Activated CD4-positive, alpha-beta T cell treated with anti-CD3 and anti-CD28 coated beads for 48 hours (primary cell): ENCODE measurements at places on chromosomes 12 and 14.

- DNase-seq = no peak
Measured at GRCh38 chr14:101109347-101109638, 205.8 kb upstream of the RTL1 start.

- no peak for DNase-seq
Measured at GRCh38 chr12:105060715-105061378, 23.4 kb downstream of the ALDH1L2 start.

DNA sequence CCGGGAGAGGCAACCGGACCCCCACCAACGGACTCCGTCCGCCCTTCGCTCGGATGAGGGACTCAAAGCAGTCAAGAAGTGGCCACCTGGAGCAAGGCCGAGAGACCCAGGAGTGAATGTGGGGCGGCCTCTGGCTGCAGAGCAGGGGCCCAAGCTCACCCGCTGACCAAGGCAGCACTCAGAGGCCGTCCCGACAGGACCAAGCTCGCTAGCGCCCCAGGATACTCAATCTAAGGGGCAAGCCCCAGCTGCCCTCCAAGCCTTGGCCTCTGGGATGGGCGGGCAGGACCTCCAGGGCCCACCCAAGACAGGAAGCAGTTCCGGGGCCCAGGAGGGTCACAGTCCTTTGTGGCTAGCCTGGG lies 936 bp downstream of the AKT1 start:
- no peak for DNase-seq

GRCh38 chr14:23443881-23444280 lies 8.4 kb upstream of the MYH7 start:
- DNase-seq = no peak

DNA sequence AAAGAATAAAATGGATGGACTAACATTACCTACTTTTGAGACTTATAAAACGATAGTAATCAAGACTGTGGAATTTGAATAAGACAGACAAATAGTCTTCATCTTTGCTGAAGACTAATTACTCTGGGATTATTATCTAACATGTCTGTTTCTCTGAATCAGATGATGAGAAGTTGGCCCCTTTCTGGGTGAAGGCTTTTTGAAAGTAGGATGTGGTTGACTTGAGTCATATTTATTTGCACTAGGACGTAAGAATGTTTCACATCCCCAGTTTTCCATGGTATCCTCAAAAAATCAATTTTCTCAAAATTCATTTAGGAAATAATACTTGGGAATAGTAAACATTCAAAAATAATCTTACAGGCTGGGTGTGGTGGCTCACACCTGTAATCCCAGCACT lies 31.8 kb downstream of the PKP2 start:
- no peak for DNase-seq

DNA sequence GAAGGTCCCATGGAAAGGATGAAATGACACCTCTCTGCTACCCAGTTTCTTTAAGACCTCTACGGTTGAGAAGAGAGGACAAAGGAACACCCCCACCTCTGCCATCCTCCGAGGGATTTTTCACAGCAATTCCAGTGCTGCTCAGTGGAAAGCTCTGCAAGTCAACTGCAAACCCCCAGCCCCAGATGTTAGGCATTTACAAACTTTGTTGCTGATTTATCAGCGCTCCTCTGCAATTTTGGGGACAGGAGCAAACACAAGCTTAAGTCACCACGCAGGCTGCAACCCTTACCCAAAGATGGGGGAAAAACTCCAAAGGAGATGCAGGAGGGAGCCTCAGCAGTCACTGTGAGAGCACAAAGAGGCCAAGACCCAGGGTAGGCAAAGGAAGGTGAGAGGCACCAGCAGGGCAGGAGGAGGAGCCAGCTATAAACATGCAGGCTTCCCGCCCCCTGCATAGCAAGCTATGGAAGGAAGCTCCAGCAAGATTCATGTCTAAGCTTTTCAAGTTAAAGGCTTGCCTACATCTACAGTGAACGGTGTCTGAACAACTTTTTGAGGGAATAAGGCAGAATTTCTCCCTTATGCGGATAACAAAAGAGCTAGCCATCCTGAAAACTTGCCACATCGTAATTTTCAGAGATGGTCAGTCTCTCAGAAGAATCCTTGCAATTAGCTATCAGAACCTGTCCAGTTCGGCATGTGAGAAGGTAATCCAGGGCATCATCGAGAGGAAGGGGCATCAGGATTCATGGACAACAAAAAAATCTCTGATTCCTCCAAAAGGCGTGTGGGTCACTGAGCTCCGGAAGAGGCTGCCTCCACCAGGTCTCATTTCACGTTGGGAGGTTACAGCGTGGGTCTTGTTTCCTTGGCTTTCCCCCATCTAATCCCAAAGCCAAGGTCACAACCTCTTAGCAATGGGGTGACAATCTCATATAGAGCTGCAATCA lies 3.9 kb downstream of the CTDSP2 start:
- DNase-seq = peak; percentile 61

DNA sequence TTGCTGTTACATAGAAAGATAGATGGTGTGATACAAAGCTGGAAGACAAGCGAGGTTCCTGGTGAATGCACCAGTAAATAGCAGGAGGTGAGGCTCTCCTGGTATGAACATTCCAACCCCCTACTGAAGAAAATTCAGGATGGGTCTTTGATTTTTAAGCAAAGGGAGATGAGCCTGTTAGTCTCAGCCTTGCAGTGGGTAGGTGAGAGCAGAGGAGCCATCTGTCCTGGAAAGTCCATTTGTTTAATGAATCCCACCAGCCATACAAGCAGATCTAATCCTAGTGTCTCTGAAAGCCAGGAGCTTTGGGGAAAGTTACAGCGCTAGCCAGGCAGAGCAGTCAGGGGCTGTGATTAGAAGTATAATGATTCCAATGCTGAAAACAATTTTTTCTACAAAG lies 234.8 kb upstream of the FOXN3 start:
- DNase-seq = no peak

GRCh38 chr12:101915841-101916240 lies 38.5 kb downstream of the DRAM1 start:
- no peak for DNase-seq

- DNase-seq = no peak
Measured at GRCh38 chr14:68103853-68104252, 284.3 kb downstream of the RAD51B start.

- no peak for DNase-seq
Measured at GRCh38 chr14:75456069-75456996, 28.5 kb downstream of the JDP2 start.

DNA sequence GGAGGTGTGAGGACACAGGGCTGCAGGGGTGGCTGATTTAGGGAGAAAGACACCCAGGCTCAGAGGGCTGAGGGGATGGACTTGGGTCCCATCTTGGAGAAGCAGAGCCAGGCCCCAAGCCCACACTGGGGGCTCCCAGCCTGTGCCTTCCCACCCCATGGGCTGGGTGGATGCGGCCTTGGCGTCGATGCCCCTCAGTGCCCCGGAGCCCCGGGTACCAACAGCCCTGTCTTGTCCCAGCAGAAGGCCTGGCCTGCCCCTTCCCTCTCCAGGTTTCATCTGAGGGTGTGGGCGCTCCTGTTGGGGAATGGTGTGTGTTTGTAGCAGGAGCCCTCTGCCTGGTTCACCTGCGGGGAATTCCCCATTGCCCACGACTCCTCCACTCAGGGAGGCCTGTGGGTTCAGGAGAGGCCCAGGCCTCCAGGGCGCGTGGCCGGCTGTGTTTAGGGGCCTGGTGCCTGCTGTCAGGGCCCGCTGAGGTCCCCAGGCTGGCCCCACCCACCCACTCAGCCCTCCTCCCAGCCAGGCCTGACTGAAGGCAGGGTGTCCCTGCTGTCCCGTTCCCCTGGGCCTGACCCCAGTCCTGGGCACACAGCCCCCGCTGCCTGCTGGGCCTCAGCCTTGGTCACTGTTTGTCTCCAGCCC lies 51.1 kb upstream of the BEGAIN start:
- no peak for DNase-seq

DNA sequence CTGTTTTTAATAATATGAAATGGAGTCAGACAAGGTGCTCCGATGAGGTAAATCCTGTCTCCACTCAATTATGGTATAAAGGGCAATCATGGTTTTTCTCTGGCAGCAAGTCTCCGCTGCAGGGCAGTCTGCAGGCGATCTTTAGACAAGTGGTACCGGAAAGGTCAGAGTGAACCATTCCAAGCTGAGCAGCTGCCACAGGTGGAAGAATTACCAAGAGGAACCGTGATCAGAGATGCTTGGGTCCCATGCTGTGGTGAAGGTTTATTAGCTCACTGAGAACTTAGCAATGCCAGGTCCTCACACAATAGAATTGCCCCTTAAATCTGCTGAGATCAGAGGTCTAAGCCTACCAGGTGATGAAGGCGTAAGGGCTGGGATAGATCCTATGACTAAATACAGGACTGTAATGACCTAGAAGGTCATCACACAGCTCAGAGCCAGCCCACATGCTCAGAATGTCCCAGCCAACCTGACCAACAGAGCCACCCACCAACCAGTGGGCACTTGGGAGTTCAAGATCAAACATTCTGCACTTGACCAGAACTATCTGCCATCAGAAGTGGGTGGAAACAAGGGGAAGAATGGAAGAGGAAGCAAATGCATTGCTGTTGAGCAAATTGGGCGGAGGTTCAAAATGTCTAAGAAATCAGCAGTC lies 175.2 kb upstream of the BCL2L14 start:
- no peak for DNase-seq

GRCh38 chr14:72523424-72524294 lies 370.2 kb downstream of the DPF3 start:
- DNase-seq = no peak

DNA sequence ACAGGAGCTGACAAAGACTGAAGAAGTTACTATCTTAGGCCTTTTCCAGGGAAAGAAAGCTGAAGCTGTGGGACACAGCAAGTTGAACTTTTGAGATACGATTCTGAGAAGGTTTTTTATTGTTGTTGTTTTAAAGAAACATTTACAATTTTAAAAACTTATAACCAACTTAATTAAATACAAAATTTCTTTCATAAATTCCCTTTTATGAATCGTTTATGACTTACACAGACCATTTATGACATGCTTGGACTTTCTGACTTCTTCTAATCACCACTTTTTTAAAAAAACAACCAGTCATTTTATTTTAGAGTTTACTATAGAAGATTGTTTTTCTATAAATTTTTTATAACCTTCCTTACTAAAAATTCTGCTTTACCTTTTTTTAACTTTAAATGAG lies 68.7 kb downstream of the DHRS2 start:
- no peak for DNase-seq

DNA sequence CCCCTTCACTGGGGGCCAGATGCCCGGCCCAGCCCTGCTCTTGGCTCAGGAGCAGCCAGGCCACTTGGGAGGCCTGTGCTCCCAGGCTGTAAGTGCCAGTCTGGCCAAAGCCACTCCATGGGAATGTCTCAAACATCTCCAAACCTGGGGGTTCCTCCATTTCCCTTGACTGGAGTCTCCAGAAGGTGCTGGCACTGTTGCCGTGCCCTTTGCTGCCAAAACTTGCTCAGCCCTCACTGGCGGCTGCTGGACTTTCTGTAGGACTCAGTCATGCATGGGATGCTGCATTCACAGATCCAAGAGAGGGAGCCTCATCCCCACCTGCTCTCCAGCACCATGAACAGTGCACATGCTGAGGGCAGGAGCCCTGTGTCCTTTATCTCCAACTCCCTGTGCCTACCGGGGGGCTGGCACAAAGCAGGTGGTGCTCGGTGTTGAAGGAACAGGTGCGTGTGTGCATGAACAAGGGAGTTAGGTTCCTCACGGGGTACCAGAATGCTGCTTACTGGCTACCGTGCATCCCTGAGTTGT lies 9.6 kb upstream of the OTUB2 start:
- DNase-seq = no peak

- no peak for DNase-seq
Measured at GRCh38 chr14:49516286-49516685, 69.9 kb downstream of the RPS29 start.

- DNase-seq = no peak
Measured at GRCh38 chr12:33531261-33531660, 91.6 kb upstream of the SYT10 start.

- DNase-seq = no peak
Measured at GRCh38 chr14:92573761-92574498, 60.3 kb downstream of the RIN3 start.

- DNase-seq = no peak
Measured at GRCh38 chr14:105417690-105418121, 1.9 kb upstream of the MTA1 start.

DNA sequence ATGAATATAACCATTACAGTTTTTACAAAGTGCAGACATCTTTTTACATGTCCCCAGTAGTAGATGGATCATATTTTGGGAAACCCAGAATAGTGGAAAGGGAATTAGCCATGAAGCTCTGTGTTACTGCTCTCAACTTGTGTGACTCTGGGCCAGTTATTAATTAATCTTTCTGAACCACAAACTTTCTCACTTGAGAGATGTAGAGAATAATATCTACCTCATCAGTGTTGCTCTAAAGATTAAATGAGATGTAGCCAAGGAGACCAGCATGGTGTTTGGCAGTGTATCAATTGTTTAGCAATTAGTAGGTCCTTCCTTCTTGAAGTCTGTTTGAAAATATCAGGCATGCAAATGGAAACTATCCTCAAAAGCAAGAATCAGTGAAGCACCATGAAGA lies 169.2 kb downstream of the TMTC2 start:
- DNase-seq = no peak

DNA sequence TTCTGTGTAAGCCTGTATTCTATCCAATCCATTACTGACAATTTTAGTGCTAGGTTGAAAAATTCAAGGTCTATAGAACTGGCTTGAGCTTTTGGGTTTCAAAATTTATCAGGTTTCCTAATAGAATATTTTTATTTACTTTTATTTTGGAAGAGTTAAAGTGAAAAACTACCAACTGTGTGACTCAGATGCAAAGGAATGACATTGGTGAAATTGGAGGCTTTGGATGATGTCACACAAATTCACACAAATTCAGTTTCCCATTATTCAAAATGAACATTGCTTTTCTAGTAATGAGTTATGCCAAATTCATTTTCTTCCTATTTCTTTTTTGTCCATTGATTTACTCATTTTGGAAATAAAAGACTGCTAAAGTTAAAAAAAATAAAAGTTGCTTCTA lies 186.9 kb downstream of the ALX1 start:
- no peak for DNase-seq

DNA sequence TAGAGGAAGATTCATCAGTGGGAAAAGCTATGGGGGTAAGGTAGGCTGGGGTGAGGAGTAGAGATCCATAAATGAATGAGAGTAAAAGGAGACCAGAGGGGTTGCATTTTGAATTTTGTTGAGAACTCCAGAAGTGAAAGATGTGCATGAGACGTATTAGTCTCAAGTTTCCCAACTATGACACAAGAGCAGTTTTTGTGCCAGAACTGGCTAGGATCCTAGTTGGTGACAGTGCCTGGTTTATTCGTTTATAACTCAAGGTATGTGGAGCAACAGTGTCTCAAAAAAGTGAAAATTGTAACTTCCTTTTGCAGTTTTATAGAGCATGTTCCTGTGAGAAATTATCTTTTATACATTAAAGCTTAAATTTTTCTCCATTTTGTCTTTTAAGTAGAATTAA lies 377.0 kb downstream of the NPAS3 start:
- DNase-seq = no peak

- no peak for DNase-seq
Measured at GRCh38 chr14:51593397-51593796, 58.3 kb upstream of the FRMD6 start.

- no peak for DNase-seq
Measured at GRCh38 chr14:103031956-103032355, 25.4 kb downstream of the CDC42BPB start.

- DNase-seq = no peak
Measured at GRCh38 chr14:102728501-102728900, 48.7 kb upstream of the TRAF3 start.
